ENCODE measurements at places on chromosomes 12 and 14. TPM values are rescaled to one million over a fixed set of nuclear protein-coding genes. Genes with fewer than 3 reads are reported as not detected.

DNA sequence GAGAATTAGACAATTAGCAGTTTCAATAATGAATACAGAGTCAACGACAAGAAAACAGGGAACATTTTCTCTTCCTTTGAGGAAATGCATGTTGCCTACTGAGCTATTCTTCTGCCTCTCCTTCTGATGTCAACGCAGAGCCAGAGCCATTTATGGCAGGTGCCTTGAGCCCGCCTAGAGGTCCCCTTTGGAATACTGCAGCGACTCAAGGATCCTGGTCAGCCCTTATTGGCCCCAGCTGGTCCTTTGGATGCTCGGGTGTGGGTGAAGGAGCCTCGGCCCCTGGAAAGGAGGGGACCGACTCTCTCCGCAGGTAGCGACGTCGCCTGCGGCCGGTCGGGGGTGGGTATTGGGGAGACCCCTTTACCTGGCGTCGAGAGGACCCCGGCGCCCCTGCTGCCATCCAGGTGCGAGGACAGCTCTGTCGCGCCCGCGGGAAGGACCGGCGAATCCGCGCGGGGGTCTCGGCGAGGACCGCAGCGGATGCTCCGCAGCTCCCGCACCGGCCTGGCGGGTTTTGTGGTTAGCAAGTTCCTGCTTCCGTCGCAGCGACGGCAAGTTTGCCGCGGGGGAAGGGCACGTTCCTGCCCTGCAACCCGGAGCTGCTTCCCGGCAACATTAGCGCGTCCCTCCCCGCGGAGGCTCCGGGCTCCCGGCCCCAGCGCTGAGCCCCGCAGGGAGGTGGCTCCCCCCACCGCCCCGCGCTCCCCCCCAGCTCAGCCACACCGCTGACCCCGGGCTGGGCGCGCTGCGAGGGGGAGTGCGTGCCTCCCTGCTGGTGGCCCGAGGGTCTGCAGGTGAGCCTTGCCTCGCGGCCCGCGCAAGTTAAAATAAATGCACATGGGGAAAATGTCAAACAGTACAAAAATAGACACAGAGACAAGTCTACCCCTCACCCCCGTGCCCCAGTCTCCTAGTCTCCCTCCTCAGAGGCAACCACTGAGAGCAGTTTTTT is at the start of gene MANSC1:
Gene MANSC1 (minus strand): TSS at position 532 of the 955 bp plus-strand sequence. CDS start 6,928 bp downstream, outside the sequence.
- DNase-seq, result peak; percentile 61

The CLEC1B gene
- not detected for total RNA-seq

The OR6C2 gene
- not detected for total RNA-seq

DNA sequence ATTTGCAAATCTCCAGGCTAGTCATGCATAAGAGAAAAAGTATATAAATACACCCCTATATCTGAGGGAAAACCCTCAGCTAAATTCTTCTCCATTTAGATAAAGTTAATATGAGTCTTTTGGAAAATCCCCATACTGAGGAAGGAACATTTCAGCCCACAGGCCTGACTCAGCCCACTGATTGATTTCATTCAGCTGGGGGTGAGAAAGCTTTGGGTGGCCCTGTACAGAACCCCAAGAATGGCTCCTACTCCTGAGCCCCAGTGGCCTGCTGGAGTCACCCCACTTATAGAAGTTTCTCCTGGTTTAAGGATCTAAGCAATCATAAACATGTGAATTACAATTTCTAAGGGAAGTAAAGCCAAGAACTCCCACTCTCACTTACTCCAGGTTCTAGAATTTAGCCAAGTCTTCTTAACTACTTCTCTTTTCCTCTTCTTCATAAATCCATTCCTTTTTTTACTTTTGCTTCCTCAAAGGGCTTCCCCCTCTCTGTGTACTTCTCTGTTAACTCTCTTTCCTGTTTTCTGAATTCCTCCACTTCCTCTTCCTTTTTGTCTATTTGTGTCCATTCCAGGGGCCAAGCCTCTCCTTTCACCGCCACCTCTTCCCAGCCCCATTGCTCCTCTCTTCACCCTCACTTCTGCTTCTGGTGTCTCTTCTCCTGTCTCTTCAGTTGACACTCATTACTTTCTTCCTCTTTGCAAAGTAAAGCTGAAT is 21.0 kb downstream of the RTN1 start:
- no peak for DNase-seq

The TMX1 gene
- 32.4 TPM for total RNA-seq

The OVCH1 gene
- not detected for total RNA-seq

GRCh38 chr12:20946732-20947131 is 136.2 kb downstream of the SLCO1B3 start:
- DNase-seq, result peak; percentile 28

DNA sequence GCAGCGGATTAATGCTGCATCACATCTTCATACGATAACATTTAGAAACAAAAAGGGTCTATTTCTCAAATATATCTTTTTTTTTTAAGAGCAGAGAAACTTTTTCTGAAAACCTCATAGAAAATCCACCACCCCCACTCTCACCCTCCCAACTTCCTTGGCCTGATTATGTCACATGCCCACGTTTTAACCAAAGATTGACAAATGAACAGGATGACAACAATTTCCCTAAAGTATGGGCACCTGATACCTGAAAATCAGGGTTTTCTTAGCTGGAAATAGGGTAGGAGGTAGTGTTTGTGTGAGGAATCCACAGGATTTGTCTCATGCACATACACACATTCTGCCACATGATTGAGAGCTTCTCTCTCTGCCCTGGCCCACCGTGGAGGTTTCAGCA is 74.7 kb upstream of the MDM1 start:
- no peak for DNase-seq

DNA sequence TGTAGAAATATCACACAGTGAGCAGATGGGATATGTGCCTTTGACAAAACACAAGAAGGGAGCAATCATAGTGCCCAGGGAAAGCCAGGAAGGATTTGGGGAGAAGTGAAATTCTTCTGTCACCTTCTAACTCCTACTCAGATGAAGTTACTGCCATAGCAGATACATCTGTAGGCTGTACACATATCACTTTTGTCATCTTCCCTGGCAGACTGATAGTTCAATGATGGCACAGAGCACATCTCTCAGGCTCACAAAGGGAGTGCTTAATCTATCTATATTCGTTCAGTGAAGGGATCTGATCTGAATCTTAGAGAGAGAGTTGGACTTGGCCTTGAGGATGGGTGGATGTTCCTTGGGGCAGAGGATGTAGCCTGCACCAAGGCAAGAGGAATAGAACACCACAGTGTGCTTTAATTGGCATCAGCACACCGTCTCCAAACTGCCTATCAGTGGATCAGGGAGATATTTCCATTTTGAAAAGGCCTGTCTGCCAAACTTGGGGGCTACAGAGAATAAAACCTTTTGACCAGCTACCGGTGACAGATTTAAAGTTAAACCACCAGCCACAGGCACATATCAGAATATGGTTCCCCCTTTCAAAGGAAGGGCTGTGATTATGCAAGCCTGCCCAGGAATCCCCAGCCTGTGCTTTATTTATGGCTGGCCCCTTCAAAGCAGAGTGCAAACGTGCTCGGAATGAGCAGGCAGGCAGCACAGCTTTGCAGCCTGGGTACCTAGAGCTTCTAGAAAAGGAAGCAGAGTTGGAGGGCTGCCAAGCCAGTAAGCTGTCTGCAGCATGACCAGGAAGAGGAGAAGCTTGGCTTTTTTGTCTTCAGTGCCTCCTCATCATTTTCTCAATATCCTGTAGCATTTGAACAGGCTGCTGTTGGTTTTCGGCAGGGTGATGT is 165.5 kb upstream of the DYRK2 start:
- DNase-seq, result no peak

DNA sequence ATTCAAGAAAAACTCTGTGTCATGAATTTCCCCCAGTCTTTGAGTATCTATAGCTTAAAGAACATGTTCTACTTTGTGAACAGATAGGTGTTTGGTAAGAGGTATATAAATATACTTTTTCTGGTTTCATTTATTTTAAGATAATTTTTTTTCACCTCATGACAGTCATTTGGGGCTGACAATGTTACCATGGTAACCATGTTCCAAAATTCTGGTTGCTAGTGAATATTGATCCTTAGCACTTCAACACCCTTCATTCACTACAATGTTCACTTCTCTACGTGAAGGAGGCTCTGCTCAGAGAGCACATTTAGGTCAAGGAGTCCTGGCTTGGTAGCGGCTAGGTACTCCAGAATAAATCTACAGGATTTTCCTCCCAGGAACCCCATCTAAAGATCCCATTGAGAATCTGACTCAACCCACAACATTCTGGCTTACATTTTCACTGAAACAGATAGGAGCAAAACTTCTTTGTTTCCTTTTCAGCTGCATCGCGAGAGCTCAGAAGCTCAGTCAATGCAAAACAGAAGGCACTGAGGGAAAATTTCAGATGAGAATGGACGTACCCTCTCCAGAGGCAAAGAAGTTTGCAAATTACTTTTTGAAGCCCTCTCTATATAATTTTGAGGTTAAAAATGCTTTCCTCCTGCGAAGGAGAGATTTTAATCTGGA is 93.6 kb downstream of the ARF6 start:
- no peak for DNase-seq

GRCh38 chr14:37417833-37418232 is 177.2 kb downstream of the FOXA1 start:
- no peak for DNase-seq

The RFLNA gene
- under 0.01 TPM for total RNA-seq

The SLC17A8 gene
- not detected for total RNA-seq

GRCh38 chr14:56569174-56569573 is 10.4 kb upstream of the TMEM260 start:
- no peak for DNase-seq

DNA sequence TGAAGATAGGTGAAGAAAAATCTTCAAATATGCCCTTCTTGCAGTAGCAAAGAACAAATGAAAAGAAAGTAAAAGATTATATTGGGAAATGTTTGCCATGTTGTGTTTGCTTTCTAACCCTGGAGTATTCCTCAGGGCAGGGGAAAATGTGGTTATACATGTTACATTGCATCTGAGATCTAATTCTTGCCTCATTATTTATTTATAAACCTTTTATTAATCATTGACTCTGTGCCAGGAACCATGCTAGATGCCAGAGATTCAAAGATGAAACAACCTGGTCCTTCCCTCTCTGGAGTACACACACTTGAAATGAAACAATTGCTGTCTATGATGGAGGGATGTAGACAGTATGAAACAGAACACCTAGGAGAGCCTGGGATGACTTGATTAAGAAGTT is 128.1 kb upstream of the HMGA2 start:
- no peak for DNase-seq

The DENND5B gene
- 5.9 TPM for total RNA-seq

- no peak for DNase-seq
Measured at GRCh38 chr12:105492591-105493545, 162.4 kb downstream of the C12orf75 start.

- no peak for DNase-seq
Measured at GRCh38 chr12:108302403-108303311, 36.5 kb downstream of the CMKLR1 start.

- no peak for DNase-seq
Measured at GRCh38 chr14:65296402-65296801, 116.1 kb upstream of the FUT8 start.

DNA sequence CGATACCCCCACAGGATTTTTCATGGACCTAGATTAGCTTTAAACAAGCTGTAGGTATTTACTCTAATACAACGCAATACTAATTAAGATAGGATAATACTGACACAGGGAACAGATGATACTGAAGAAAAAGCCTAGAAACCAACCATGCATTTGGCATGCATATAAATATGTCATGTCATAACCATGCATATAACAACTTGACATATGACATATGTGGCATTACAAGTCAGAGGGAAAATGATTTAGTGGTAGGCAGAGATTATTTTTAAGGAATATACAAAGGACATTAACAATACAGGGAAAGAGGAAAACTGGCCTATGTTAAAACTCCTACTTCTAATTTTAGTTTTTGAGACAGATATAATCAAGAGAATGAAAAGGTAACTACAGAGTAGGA is 27.9 kb downstream of the CAPS2 start:
- DNase-seq, result no peak

DNA sequence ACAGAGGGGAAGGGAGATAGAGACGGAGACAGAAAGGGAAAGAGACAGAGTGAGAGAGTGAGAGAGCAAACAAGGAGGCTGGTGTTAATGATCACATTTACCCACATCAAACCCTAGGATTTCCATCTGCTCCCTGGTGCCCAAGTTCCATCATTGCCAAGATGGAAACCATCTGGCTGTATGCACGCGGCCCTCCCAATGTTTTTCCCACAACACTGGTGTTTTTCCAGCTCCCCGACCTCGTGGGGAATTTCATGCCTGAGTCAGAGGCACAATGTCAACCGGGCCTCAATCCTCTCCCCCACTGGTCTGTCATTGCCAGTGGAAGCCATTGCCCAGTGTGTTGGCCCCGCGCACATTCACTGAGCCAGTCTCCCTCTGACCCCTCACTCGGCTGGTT is 19.9 kb upstream of the BDKRB2 start:
- DNase-seq, result no peak

DNA sequence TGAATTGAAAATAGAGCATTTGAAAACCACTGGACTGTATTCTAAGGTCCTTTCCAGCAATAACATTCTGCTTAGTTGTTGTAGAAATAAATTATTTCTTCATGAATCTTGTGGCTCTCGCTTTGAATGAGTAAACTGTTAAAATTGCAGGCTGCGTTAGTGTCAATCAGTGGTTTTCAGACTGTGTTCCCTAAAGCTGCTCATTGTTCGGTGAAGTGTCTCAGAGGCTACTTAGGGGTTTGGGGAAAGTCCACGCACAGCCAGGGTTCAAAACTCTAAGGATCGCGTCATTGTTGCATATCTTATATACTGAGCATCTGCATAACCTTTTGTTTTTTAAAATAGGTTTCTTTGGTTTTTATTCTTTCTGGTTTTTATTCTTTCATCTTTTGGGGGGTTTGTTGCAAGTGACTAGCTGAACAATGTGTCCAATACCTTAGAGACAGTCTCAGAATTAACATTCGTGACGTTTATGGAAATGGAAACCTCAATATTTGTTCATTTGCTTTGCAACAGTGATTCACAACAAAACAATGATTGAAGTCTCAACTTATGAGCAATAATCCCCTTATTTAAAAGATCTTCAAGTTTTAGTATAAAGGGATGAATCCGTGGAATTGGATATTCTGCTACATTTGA is 108.1 kb downstream of the TTLL5 start:
- DNase-seq, result no peak

DNA sequence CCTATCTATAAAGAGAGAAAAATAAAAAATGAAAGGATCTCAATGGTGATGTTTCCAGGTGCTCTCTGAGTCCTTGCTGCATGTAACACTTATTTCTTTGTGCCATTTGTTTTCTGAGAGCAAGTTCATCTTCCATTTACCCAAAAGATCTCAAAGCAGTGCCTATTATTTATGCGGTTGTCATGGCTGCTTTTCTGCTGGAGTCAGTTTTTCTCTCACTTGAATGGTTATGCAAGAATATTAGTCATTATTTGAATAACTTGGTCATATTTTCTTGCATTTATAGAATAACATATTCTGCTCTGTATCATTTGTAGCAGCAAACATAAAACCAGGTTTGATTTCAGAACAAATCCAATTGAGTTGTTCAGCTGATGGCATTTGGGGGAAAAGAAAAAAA is 141.8 kb upstream of the G2E3 start:
- DNase-seq, result no peak

DNA sequence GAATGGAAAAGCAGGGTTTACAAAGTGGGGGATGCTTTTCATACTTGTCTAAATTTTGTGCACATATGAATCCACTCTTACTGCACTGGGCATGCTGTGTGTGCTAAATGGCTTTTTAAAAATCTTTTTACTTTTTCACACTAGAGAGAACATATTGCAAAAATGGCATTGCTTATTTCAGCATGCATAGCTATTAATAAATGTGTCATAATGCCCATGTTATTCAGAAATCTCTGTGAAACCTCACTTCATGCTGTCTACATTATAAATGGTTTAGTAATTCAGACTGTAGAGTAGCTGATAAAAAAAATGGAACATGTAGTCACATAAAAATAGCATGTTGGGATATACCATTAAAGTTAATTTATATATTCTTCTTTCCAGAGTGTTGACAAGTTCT is 593.8 kb downstream of the RPL10L start:
- DNase-seq, result no peak

The TMPRSS12 gene
- not detected for total RNA-seq

- DNase-seq, result no peak
Measured at GRCh38 chr12:76881142-76881541, 2.3 kb upstream of the CSRP2 start.
